Stimulated activated CD8-positive, alpha-beta memory T cell treated with anti-CD3 and anti-CD28 coated beads, Interleukin-7, amount 100 ng/mL, for 24 hours (primary cell): ENCODE measurements at places on chromosomes 2 and 18.

DNA sequence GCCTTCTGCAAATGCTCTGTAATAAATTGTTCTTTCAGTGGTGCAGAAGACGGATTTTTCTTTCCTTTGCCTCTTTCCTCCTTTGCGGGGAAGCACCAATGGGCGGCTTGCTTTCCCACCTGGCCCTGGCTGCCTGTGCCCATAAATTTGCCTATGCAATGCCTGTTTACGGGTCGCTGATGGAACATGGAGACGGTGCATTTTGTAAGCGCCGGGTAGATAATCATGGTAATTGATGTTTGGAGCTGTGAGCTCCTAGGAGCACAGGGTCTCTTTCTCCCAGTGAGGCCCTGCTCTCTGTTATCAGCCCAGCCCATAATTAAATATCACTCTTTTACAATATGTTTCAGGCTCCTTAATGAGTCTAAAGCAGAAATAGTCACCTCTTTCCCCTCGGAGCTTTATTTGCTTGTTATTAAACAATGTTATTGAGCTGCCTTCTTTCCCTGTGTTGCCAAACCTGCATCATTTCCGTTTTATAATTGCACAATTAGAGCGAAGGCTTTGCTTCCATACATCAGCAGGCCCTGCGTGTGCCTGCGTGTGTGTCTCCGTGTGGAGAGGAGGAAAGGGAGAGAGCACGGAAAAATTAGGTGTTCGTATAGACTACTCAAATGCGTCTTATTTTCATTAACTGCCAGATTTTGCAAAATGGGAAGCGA, 437.4 kb upstream of the POU3F3 start:
- DNase-seq, result no peak

- DNase-seq, result no peak
Observed at GRCh38 chr2:19801367-19802080, 100.3 kb downstream of the TTC32 start.

DNA sequence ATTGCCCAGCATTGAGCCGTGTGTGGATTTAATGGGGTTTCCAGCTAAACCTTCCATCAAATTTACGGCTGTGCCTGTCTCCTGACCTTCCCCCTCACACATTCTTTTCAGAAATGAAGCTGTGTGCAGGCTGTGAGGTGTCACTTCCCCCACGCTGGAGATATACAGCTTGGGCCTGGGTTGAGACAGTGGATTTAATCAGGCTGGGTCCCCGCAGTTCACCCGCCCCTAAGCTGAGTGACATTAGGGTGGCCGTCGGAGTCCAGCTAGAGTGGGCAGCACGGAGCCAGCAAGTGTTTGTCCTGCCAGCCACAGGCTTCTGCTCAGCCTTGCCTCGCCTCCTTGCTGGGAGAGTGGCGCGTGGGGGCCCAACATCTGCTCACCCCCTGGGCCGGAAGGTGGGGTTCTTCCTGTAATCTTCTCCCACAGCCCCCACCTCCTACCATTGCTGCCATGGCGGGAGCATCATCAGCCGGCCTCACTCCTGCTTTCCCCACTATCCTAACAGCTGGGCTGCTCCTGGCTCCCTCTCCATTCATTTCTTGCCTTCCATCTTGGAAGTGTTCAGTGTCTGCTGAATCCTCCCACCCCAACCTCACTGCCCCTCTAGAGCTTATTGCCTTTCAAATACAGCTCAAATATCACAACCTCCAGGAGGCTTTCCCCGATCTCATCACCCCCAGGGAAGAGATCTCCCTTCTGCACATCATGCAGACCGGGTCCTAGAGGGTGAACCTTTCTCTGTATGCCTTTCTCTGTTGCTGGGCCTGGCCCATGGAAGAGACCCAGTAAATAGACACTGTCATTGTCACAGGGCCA, 149.0 kb downstream of the GLI2 start:
- no peak for DNase-seq

DNA sequence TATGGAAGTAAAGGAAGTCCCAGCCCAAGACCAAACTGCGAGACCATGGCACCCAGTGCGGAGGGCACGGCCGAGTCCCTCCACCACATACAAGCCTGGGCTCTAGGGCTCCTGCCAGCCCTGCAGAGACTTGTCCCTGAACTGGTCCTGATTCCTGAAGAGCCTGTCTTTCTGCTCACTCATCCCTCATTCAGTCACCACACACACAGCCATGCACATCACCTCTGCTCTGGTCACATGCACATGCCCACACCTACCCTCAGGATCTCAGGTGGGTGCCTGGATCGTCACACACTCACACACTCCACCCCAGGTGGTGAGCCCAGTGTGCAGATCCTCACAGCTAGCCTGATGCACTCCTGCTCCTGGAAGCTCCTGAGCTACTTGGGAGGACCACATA, 71.4 kb upstream of the LAPTM4A start:
- DNase-seq, result no peak

DNA sequence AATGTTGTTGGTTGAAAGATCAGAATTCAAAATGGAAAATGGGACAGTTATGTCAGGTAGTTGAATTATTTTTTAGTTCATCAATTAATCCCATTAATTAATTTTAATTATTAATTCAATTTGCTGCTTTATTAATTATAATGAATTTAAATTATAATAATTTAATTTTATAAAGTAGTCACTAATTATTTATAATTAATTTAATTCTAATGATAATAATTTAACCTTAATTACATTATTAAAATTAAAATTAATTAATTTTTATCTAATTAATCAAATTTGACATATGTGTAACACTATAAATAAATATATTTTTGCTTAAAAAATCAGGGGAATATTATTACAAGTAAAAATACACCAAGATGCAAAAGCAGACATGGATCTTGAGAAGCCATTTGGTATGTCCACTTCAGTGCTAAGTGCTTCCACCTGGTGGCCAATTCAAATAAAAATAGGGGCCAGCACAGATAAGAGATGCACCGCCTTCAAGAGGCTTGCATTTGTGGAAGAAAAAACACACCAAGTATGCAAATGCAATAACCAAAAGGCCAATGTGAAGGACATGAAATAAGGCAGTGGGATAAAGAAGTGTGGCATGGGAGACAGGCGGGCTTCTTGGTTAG, 73.2 kb downstream of the MBP start:
- DNase-seq, result no peak

- no peak for DNase-seq
Observed at GRCh38 chr2:193679847-193680246, 1485.1 kb upstream of the TMEFF2 start.

DNA sequence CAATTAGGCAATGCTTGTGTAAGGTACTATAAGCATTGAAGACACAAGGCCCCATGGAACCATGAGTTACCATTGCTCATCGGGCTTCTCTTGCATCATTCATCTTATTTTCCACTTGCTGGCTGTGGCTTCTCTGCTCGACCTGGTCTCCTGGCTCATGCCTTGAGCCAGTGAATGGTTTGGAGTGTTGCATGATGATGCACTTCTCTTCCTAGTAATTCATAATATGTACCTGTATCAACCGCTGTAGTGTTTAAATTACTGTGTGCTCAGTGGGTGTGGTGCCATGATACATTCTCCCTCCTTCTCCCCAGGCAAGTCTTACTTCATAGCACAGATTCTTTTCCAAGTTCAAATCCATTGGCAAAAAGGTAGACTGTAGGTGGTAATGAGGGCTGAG, 66.8 kb downstream of the ABCA12 start:
- no peak for DNase-seq

DNA sequence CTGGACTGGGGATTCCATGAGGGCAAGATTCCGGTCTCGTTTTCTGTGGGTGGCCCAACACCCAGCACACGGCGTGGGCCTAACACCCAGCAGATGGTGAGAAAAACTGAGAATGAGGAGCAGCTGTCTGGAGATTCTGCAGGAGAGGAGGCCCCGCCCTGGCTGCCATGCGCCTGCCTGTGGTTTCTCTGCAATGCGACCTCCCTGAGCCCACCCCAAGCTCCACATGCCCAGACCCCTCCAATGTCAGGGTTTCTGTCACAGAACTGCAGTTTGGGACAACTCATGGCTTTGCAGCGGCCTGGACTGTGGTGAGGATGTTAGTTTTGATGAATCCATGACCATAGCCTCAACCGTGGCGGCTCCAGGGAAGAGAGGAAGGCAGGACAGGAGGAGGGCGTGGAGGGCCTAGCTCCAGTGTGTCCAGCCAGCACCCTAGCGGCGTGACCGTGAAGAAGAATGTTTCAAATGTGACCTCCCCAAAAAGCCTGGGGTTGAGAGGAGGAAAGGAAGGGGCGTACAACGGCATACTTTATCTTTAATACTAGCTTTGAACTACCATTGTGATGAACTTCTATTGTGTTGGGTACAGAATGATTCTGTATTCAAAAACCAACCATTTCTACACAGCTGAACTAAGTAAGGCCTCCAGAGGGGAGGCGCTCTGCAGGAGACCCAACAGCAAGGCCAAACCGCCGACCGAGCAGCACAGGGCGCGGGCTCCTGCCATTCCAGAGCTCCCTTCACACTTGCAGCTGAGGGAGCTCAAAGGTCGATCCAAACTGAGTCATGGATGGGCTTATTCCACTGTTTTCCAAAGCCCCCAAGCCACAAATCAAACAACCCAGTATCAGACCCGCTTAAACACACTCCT, 3.4 kb downstream of the PXDN start:
- no peak for DNase-seq
